Activated naive CD4-positive, alpha-beta T cell treated with anti-CD3 and anti-CD28 coated beads, Interleukin-2, amount 50 U/mL, for 72 hours (primary cell): ENCODE measurements at places on chromosomes 2 and 18. TPM values are rescaled to one million over a fixed set of nuclear protein-coding genes. Genes with fewer than 3 reads are reported as not detected.

The RBBP8 gene
- total RNA-seq, result 51.2 TPM

The CENPA gene
- total RNA-seq, result 38.1 TPM

DNA sequence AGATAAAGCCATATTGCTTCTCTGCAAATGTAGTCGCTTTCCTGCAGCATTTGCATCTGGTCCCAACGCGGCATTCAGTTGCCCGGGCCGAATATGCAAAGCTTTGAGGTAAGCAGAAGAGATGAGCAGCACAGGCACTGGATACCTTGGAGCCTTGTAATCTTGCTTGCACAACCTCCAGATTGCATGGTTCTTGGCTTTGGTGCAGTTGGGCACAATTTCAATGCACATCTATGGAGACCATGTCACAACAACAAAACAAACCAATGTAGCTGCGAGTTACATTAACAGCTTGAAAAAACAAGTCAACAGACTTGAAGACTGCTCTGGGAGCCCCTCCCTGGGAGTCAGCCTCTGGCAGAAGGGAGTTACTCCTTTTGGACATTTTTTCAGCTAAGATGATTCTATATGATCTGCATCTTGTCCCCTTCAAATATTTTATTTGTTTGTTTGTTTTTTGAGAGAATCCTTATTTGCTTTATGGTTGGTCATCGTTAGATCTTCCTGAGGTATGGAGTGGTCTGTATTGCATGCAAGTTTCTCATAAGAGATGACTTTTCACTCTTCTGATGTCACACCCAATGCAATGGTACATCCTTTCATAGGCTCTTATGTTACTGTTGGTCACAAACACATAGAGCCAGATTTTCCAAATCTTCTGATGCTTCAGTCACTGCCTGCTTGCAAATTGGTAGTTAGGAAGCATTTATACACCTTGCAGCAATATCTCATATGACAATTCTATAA lies 113.5 kb downstream of the EFEMP1 start:
- no peak for DNase-seq

DNA sequence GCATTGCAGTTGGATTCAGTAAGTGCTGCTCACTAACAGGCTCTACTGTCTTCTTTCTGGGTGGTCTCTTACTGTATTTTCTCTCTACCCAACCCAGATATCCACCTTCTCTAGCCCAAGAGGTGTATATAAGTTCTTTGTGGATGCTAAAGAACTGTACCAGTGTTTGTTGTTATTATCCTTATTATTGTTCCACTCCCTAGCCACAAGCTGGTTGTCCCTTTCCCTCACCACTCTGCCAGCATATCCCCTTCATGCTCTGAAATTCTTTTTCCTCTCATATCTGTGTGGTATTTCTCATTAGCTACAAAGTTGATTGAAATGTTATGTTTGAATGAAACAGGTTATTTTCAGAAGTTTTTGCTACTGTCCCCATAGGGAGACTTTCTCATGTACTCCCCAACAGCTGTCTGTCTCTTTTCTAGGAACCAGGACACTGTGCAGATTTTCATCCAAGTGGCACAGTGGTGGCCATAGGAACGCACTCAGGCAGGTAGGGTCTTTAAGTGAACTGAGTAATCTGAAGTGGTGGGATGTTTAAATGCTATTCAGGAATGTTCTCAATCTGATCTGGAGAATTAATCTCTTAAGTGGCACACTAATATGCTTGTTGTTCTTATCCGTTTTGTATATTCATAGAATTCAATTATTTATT lies 56.8 kb downstream of the COX7A2L start:
- no peak for DNase-seq

- no peak for DNase-seq
Measured at GRCh38 chr2:36582538-36582937, 15.4 kb downstream of the FEZ2 start.

DNA sequence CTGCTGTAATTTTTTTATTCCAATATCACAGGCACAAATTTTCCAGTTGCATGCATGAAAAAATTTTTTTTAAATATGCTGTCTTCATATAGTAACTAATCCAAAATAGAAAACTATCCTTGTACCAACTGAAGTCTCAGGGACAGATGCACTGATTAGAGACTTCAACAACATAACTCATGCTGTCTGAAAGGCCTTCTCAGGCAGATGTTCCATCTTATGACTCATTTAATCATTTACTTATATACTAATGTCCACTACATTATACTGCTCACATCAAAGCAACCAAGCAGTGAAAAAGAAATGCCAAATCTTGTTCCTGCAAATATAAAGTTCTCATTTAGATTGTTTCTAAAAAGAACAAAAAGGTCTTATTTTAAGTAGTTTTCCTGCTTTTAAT lies 53.1 kb downstream of the OLA1 start:
- no peak for DNase-seq
